NCI-H1105 (cell line): ENCODE measurements at places on chromosomes 2 and 18.

DNA sequence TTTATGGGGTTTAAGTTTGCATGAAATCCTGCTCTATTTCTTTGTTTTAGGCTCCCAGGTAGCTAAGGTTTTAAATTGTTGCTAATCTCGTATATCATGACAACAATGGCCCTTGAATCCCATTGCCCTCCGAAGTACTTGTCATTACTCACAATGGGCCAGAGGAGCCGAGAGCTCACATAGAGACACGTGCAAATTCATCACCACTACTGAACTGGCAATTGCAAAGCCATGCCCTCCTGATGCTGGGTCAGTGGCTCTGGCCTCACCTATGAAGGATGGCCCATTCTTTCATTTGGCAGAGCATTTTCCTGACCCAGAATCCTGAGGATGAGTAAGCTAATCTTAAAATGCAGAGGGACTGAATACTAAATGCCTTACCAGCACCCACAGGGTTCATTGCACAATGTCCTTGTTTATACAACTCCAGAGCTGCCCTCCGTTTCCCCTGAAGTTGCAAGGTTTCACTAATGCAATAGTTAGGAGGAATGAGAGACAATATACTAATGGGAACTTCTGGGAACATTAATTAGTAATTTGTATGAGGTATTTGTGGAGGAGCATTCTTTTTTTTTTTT is 71.6 kb upstream of the GAREM1 start:
- no peak for DNase-seq

DNA sequence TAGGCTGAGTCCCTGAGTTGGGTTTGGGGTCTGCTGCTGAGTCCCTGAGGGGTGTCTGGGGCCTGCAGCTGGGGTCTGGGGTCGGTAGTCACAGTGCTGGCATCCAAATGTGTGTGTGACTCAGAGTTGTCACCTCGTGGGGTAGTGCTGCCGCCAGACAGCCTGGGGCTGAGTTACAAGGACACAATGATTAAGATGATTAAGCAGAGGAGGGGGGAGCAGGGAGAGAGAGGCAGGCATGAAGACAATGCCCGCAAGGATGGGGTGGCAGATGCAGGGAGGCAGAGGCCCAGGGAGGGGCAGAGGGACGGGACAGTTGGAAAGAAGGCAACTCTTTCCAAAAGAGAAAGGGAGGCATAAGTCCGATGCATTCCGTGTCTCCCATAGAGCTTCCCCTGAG is 120.2 kb downstream of the CELF4 start:
- no peak for DNase-seq

DNA sequence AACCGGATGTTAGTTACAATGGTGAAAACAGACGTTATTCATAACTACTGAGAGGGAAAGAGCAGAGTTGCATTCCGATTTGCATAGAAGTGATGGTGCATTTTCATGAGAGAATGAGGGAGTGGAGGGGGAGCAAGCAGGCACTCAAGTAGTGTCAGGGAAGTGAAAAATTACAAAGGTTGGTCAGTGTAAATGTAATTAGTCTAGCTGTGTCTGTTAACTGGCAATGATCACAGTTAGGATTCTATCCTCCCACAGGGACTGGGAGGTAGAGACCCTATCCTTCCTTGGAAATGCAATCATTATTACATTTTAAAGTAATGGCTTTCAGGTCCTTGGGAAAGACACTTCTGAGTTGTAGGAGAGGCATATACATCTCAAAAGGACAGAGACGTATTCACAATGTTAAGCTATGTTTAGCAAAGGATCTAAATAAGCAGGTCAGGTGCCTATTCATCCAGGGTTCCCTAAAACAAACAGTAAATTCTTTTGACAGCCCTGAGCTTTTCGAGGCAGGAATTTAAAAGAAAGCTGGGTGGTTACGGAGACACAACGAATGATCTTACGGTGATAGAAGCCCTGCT is 1671.8 kb upstream of the DDX18 start:
- no peak for DNase-seq

GRCh38 chr2:21822505-21822904 is 698.7 kb downstream of the TDRD15 start:
- DNase-seq = no peak

- DNase-seq = no peak
These were observed 6.1 kb downstream of the ZFP36L2 start for GRCh38 chr2:43220229-43220751.

DNA sequence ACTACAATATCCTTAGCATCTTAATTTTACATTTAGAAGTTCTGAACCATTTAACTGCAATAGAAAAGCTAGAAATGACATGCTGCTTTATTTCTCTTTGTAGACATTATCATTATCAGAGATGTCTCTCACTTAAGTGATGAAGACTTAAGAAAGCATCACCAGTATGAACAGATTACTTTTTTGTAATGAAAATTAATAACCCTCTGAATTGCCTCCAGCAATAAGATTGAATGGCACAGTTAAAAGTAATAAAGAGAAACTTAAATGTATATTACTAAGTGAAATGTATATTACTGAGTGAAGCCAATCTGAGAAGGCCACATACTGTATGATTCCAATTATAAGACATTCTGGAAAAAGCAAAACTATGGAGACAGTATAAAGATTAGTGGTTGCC is 89.4 kb downstream of the PID1 start:
- DNase-seq = no peak

DNA sequence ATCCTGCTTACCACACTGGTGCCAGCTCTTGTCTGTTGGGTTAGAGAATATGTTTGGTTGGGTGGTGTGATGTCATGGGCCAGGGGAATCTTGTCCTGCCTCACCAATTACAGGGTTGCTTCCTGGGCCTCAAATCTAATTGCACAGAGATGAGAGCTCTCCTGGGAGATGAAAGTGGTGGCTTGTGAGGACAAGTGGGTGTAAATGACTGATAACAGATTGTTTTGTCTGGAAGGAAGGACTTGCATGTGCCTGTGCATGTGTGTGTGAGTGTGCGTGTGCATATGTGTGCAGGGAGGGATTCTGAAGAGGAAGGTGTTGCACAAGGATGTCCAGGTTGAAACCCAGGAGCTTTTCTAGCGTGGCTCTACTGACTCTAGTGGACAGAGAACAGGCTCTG is 271.9 kb downstream of the LOXHD1 start:
- DNase-seq = no peak

DNA sequence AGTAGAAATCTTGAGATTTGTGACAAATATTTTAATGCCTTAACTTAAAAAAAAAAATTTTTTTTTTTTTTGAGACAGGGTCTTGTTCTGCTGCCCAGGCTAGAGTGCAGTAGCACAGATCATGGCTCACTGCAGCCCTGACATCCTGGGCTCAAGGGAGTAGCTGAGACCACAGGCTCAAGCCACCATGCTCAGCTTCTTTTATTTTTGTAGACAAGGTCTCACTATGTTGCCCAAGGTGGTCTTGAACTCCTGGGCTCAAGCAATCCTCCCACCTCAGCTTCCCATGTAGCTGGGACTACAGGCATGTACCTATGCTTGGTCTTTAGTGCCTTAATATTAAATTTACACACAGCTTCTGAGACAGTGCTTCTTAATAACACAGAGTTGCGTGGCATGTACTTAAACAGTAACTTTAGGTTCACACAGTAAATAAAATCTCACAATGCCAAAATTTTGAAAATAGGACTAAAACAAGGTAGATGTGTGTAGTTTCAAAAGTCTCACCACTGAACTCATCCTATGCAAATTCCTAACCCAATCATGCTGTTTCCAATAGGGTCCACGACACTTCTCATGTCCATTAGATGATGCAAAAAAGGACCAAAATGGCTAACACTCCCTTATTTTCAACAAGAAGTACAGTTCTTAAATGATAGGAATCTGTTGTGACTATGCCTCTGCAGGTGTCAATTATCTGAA is 4.1 kb downstream of the HSPD1 start:
- DNase-seq = no peak

GRCh38 chr2:72028996-72029395 is 118.7 kb downstream of the CYP26B1 start:
- no peak for DNase-seq

DNA sequence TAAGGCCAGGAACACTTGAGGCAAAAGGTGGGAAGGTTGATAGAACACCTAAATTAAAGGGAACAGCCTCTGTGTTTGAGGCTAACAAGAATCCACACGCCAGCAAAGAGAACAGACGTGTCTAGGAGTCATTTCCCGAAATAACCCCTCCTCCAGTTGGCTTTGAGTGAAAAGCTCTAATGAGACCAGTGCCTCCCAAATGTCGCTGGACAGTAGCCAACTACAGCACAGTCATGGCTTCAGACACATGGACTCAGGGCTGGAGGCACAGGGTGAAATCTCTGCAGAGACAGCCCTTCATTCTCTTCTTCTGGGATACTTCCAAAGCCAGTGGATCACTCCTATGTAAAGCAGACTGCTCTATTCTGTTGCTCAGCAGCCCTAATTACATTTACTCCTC is 49.6 kb downstream of the SOWAHC start:
- peak; percentile 43 for DNase-seq

DNA sequence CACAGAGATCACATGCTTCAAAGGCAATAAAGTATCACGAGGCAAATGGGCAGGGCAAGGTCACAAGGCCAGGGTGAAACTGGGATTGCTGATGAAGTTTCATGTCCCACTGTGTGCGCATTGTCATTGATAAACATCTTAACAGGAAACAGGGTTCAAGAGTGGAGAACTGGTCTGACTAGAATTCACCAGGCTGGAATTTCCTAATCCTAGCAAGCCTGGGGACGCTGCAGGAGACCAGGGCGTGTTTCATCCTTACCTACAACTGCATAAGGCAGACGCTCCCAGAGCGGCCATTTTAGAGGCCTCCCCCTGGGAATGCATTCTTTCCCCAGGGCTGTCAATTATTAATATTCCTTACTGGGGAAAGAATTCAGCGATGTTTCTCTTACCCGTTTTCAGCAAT is 33.2 kb downstream of the PTPN4 start:
- DNase-seq = no peak

DNA sequence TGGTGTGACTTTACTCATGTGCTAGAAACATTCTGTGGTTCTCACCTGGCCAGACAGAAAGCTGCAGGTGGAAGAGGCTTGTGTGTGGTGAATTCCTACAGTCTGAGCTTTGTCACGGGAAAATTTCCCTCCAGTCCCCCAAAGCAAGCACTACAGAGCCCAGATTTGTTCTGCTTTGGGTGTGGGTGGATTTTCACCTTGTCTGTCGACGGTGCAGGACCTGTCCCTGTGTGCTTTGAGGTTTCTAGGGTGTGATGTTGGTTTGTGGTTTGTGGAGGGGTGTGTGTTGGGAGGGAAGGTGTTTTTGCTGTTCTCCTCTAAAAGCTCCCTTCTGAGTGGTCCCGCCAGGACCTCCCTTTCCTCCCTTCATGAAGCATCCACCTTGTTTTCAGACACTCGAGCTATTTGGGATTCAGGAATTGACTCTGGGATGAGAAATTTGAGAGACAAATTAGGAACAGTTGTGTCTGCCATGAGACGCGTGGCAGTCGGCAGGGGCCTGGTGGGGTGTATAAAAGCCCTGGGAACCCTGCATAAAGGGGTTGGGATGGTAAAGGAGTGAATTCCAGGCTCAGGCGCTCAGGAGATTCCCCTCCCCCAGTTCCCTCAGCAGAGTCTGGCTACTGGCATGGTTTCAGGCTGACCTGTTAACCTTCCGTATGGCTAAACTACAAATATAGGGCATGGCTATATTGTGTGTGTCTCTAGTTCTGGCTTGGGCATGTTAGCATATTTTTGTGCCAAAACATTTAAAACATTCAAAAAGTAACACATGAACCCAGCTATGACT is 65.5 kb downstream of the DGKD start:
- no peak for DNase-seq

GRCh38 chr18:14970027-14970426 is 222.1 kb downstream of the ANKRD30B start:
- DNase-seq = no peak

GRCh38 chr2:242058116-242058680 is 188.7 kb downstream of the RTP5 start:
- DNase-seq = no peak

DNA sequence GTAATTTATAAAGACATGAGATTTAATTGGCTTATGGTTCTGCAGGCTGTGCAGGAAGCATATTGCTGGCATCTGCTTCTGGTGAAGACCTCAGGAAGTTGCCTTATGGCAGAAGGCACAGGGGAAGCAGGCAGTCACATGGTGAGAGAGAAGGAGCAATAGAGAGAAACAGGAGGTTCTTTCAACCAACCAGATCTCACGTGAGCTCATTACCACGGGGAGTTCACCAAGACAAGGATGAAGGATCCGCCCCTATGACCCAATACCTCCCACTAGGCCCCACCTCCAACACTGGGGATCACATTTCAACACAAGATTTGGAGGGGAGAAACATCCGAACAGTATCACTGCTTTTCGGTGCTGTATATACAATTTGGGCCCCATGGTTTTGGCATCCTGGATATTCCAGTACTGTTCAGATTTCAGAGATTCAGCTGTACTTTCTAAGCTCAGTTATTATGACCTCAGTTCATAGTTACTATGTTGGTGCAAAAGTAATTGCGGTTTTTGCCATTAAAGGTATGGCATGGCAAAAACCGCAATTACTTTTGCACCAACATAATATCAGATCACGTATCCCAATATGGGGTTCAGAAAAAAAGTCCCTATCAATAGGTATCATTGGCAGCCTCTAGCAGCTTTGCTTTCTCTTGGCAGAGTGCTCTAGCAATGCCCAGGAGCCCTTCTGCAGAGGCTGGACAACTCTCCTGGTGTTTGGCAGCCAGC is 189.6 kb upstream of the SIX3 start:
- DNase-seq = no peak

GRCh38 chr2:218009231-218009630 is 6.4 kb upstream of the TNS1 start:
- no peak for DNase-seq

DNA sequence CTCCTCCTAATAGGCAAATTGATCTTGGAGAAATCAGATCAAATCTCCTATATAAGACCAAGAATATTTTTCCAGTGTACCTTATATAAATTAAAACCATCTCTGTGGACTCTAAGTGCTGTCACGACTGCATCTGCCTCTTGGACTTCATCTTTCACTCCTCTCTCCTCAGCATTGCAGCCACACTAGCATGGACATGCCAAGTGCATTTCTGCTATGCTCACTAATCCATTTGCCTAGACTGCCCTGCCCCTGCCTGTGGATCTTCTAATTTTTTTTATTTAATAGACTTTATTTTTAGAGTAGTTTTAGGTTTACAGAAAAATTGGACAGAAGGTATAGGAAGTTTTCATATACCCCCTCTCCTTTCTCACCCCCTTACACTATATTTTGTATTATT is 146.7 kb upstream of the VWC2L start:
- no peak for DNase-seq

DNA sequence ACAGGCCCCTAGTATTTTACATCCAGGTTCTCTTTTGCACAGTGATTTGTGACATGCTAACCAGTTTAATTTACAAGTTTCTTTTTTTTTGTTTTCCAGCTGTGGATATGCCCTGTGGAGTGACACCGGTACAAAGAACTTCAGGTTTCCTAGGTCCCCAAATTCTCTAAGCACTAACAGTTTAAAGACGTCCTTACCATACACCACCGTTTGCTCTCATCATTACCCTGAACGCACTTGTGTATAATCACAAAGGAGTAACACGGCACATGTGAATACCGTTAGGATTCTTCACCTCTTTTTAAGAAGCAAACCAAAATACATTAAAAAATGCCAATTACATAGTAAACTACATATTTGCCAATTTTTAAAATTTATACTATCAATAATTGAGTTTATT is 853 bp downstream of the LANCL1 start:
- DNase-seq = no peak
